Stimulated activated CD8-positive, alpha-beta memory T cell treated with anti-CD3 and anti-CD28 coated beads, Interleukin-15, amount 100 ng/mL, for 24 hours (primary cell): ENCODE measurements at places on chromosomes 13 and 19.

DNA sequence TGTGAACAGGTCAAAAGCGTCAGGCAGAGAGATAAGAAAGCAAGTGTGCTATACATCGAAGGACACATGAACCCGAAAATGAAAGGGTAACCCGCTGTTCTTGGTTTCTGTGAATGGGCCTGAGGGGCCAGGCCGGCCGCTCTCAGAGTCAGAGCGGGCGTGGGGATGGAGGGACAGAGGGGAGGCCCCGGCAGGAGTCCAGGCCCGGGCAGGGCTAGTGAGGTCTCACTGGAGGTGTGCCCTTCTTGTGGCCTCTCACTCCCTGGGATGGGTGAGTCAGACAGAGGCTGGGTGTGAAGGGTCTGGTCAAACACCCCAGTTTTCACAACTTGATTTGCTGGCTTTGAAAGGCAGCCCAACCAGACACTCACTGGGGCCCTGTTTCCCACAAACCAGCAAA, 17.4 kb upstream of the NDUFS7 start:
- DNase-seq: no peak

DNA sequence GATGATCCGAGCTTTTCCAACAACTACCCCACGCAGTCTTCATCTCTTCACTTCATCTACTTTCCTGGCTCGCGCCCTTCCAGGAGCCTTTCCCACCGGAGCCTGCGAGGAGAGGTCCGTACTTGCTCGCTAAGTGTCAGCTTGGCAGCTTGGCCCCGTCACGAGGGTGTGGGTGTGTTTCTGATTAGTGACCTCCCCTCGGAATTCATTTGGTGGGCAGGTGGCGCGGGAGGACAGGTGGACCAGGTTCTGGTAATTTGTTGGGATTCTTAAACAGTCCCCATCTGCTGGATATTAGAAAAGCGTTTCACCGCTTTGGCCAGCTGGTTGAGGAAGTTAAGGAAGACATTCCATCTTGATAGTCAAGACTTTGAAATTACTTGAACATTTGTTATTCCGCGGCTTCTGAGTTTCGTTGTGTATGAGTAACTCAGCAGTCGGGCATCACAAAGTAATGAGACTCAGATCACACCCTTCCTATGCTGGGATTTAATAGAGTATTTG, 515 bp downstream of the UFM1 start:
- peak; percentile 27 for DNase-seq

- DNase-seq: no peak
Measured at GRCh38 chr19:43774103-43774939, 6.5 kb downstream of the KCNN4 start.

GRCh38 chr13:33164331-33164730, 121.2 kb downstream of the STARD13 start:
- DNase-seq: no peak

GRCh38 chr19:48511321-48511731, 309 bp downstream of the LMTK3 start:
- no peak for DNase-seq

DNA sequence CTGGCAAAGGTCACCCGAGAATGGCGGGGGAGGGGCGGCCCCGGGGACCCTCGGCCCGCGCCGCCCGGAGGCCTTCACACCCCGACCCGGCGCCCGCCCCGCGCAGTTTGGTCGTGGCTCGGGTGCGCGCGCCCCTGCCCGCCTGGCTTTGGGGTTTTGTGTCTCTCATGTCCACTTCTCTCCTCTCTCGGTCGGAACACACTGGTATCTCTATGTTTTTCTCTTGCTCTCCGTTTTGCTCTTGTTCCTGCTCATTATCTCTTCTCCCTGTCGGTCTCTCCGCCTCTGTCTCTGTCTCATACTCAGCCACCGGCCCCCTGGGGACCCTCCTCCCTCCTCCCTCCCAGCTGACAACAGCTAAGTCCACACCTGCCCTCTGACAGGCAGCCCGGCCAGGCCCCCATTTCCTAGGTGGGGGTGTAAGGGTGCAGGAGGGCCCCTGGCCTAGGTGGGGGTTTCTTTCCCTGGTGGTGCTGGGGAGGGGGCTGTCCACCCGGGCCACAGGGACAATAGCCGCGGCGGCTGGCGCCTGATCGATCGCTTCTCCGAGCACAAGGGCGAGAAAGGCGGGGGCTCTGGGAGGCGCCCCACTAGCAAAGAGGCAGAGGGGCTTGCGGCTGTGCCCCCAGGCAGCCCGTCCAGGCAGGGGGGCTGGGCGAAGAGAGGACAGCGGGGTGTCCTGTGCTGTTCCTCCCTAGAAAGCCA, 2.3 kb downstream of the ONECUT3 start:
- DNase-seq: no peak

- no peak for DNase-seq
Measured at GRCh38 chr19:49425922-49426592, 869 bp downstream of the GFY start.

DNA sequence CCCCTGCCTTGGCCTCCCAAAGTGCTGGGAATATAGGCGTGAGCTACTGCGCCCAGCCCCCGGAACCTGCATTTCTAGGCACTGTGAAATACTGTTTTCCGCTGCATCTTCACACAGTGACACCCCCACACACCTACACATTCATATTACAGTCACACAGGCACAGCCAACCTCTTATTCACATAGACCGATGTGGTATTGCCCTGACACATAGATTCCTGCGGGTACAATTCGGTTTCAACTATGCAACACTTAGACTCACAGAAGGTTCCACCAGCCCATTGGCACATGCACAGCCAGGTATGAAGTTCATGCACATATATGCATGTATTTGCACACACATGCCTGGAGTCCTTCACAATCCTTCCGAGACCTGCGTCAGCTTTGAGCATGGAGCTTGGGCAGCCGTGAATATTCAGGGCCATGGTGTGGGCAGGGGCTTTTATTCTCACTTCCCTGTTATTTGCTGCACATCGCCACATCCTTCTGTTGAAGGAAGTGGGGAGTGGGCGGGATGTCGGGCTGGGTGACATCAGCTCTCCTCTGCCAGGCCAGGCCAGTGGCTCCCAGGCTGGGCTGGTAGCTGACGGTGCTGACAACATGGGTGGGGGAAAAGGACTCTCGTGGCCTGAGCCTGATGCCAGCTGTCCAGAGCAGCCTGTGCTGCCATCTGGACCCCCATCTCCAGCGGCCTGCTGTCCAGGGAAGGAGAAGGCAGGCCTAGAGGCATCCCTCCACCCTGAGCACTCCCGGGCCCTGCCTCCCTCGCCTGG, 5.4 kb upstream of the CDC37 start:
- no peak for DNase-seq

DNA sequence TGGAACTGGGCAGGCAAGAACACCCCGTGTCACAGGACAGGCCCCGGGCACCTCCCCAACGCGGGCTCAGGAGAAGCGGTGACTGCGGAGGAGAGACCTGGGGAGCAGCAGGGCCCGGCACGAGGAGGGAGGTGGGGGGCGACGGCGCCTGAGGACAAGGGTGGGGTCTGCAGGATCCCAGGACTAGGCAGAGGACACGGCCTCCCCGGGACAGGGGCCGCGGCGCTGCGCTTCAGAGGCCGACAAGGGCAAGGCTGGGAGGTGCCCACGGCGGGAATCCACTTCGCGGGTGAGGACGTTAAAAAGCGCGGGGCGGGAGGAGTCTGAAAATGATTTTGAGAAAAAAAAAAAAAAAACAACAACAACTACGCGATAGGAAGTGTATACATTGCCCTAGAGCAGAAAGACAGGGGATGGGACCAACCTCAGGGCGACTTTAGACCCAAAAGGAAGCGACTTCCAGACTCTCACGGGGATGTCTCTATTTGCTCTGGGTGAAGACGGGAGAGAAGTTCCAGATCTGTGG, 44.9 kb downstream of the ZNF611 start:
- DNase-seq: peak; percentile 6

DNA sequence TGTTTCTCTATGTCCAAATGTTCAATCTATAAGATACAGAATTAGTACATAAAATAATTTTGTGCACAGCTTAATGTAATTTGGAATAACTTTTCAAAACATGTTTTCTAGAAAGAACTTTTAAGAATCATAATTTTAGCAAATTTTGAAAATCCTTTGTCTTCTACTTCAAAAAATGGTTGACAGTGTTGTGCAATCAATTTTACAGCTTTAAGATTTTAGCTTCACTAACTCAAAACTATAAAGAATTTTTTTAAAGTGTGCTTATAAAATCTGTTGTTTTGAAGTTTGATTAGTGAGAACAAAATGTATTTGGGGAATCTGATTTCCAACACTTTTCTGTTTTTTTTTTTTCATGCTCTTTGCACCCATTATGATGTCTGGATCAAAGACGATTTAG, 12.7 kb upstream of the SPACA6 start:
- DNase-seq: no peak

DNA sequence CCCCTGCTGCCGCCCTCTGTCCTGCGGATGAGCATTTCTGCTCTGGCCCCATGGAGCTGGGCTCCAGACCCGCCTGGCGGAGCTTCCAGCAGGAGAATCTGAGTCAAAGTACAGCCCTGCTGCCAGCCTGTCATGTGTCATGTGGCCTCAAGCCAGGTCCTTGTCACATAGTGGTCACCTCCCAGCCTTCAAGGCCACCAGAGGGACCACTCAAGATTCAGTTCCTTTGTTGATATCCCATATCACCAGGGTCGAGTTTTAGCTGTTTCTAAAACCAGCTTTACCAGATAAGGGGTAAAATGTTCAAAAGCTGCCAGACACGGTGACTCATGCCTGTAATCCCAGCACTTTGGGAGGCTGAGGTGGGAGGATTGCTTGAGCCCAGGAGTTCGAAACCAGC, 13.4 kb downstream of the THOP1 start:
- no peak for DNase-seq

DNA sequence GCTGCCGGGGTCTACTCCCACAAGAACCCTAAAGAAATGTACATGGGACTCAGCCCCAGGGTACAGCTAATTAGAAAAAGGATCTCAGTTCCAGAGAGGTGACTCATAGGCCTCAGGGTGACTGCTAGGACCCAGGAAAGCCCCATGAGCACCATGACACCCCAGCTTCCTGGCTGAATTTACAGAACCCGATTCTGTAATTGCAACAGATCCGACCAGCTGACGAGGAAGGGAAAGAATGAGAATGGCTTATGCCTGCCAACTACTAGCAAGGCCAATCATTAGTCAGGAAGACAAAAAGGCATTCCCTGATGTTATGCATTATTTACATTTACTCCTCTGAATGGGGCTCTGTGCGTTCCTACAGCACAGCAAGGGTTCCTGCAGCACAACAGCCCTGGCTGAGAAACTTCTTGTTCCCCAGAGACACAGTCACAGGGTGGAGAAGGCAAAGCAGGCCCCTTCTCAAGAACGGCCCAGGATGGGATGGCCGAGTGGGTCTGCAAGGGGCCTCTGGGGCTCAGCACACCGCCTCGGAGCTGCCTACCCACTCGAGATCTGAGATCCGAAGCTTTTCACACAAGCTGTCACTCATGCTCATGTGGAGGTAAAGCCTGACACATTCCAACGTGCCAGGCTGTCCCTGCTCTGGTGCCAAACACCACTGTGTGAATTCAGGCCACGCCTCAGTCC, 27.2 kb downstream of the PBX4 start:
- no peak for DNase-seq

- DNase-seq: no peak
Measured at GRCh38 chr19:1397838-1398237, 3.5 kb downstream of the GAMT start.

- DNase-seq: no peak
Measured at GRCh38 chr13:68550330-68550729, 1320.2 kb upstream of the PCDH9 start.

DNA sequence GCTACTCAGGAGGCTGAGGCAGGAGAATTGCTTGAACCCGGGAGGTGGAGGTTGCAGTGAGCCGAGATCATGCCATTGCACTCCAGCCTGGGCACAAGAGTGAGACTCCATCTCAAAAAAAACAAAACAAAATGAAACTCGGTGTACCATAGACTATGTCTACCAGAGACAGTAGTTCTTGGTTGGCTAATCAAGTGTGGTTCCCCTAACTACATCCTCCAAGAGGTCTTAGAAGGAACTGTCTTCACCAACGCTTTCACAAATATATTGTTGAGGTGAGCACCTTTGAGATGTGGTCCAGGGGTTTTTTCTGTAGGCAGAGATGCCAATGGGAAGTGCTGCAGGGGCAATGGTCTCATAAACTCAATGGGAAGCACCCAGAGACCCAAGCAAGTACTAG, 48.0 kb downstream of the RFC3 start:
- DNase-seq: no peak

DNA sequence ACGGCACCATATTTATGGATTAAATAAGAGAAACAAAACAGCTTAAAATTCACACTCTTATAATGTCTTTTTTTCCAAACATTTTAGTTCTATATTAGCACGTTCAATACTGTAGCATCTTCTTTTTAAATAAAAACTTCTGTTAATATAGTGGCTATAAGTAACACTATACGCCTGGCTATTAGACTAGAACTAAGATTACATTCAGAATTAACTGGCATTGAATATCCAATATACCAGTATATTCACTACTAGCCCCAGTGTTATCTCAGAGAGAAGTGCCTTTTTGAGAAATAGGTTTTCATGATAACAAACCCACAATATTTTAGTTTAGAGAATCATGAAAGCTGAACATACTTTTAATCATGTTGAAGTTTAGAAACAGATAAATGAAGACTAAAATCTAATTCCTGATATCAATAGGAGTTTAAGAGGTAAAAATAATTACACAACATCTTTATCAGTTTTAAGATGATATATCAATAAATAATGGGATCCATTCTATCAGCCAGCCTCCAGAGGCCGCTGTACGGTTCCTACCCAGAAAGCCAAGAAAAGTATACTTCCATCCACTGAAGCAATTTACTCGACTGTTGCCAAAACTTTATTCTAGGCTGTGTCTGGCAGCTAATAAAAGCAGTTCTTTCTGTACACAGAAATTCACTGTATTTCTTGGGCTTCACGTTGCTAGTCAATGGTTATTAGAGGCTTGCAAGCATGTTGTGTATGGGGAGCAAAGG, 1113.4 kb upstream of the MIR17HG start:
- DNase-seq: no peak

DNA sequence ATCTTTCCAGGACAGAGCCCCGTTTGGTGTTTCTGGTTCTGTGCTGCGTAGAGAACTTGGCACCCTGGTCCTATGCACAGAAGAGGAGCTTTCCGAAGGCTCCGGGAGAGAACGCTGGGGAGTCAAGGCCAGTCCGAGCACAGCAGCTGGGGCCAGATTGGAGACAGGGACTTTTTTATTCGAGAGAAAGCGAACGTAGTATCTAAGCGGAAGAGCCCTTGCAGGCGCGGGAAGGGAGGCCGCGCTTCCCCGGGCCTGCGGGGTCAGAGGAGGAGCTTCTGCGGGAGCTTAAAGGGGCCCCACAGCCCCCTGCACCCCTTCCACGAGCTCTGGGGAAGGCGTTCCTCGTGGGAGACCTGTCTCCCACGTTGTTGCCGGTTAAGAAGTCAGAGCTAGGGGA, 48.6 kb upstream of the ARHGEF7 start:
- DNase-seq: no peak
